Smooth muscle cell of the brain vasculature (primary cell): ENCODE measurements at places on chromosomes 3 and 15.

GRCh38 chr3:70065696-70066253, 66.2 kb downstream of the SAMMSON start:
- DNase-seq, result no peak

DNA sequence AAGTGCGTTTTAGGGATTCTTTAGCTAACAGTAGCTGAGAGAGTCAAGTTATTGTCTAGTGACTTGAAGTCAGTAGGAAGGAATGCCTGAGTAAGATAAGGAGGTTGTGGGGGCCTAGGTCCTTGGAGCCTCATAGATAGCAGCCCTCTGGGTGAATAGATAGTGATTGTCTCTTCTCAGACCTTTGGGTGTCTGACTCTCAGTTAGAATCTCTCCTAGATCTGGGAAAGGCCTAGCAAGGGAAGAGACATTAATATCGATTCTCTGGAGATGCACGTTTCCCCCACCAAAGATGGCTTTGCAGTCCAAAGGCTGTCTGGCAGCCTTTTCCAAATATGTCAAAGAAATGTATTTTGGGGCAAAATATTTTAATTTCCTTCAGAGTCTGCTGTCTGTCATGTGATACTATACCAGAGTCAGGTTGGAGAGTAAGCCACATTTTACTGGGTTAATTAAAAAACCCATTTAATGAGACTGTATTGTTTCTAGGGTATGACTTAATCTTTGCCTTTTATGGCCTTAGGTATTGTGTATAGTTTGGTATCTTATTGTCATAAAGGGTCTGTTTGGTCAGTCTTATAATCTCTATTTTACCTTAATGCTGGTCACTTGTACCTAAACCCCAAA, 92.2 kb downstream of the ST6GAL1 start:
- DNase-seq, result no peak

DNA sequence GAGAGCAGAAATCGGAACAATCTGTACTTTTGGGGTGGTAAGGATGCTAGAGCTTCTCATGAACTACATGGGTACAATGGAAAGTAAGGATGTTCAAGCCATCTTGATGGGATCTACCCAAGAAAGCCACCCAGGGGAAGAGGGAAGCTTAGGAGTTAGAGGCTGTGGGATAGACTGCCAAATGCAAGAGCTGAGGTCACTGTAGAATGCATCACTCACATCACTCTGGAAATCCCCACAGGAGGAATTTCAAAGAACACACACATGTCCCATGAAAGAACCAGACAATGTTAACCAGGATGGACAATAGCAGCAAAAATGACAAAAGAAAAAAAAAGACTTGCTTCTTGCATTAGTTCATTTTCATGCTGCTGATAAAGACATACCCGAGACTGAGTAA, 32.8 kb upstream of the UBE2E2 start:
- no peak for DNase-seq

DNA sequence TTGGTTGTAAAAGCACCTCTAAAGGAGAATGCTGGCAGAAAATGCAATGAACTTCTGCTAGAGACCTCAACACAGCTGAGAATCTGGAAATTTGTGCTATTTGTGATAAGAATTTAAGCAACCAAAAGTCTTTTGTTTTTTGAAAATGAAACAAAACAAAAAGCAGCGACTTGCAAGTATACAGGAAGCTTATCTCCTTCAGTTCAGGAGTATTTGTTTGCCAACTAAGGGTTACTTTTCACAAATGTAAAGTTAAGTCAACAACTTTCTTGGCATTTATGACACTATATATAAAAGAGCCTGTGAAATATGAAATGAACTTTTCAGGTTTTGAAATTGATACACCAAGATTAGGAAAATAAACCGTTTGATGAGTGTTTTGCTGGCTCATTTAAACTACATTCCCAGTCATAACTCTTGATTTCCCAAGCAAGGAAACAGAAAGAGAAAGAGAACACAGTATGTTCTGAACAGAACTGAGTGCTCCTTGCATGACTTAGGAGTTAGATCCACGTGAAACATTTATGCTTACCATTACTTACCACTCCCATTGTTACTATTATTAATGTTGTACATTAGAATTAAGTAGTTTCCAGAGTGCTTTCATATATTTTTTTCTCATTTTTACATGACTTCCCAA, 92.3 kb upstream of the COL8A1 start:
- DNase-seq, result no peak

DNA sequence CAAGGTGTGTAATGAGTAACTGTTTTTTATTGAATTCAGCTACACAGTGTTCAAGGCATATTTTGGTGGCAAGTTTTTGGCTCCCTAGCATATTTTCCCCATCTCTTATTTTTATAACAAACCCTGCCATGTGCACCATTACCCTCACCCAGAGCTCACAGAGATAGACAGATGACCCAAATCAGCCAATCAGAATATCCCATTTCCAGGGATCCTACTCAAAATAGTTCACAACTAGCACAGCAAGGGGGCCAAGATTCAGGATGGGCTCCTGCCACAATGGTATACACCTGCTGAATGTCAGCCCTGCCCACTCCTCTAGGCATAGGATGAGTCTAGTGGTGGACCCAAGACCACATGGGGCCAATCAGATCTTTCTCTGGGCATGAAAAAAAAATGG, 78.8 kb upstream of the SETMAR start:
- no peak for DNase-seq

DNA sequence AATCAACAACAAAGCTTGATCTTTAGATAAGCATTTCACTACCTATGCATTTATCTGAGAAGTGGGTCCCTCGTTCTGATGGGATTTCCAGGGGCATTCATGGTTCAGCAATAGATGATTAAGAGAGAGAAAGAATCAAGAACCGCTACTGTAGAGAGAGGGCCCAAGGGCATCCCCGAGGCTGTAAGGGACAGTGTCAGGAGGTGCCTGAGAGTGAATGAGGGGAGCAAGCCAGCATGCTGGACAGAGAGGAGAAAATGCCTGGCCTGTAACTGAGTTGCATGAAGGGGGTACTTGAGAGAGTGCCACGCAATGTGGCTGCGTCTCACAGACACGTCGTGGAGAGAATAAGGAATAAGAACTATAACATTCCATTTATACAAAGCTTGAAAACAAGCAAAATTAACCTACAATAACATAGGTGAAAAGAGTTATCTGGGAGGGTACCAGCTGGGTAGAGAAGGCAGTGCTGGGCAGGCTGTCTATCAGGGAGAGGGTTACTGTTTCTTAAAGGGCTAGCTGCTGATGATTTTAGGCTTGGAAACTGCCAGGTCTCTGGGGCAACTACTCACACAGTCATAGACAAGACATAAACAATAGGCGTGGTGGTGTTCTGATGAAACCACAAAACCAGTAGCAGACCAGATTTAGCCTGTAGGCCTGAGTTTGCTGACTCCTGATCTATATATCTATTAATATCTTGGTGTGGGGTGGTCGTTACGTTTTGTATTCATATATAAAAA, 374.6 kb upstream of the CFAP20DC start:
- no peak for DNase-seq

DNA sequence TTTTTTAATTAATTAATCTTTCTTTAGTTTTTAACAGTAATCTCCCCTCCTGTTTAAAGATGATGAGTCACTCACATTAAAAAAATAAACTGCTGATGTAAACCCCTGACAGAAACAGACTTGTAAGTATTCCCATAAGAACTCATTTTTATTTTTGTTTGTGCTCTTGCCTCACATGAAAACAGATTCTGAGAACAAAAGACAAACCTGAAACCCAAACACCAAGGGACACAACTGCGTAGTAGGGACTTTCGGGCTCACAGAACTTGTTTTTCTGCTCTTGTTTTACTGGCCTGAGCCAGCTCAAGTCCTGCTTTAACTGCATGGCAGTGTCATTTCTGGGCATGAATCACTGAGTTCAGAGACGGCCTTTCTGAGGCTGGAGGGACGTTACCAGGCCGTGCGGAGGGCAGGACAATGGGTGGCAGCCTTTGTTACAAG, 600.8 kb downstream of the FOXP1 start:
- DNase-seq, result peak; percentile 70

DNA sequence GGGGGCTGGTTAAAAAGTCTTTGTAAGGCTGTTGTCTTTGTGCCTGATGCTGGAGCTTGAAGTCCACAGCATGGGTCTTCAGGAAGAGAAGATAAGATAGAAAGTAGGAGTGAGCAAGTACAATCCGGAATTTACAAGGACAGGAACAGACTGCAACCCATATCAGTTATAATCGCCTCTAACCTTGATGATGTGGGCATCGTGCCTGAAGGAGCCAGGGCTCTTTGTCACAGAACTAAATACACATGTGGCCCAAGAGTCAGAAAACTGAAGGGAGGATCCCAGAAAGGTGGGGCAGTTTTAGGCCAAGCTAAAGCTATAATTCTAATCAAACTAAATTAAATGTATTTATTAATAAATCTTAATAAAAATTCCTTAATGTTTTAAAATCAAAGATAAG, 132.2 kb downstream of the TMCO5A start:
- DNase-seq, result no peak

- no peak for DNase-seq
These were observed 40.2 kb downstream of the IDH2 start for GRCh38 chr15:90062023-90062442.

DNA sequence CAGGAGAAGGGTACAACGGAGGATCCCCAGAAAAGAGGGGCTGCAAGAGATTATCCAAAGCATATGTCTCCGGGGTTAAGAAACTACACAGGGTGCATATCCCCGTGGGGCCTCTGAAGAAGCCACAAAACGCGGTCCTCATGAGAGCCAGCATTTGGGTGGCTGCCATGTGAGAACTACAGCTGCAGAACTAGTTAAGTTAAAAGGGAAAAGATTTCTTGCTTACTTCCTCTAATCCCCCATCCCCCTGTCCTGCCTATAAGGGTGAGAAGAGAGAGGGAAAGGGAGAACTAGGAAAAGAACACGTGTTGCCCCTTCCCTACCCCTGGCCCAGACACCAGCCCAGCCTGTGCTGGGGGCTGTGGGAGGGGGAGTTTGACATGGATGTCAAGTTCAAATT, 70.4 kb upstream of the PCSK6 start:
- no peak for DNase-seq

- DNase-seq, result no peak
These were observed 1.5 kb downstream of the C2CD4A start for GRCh38 chr15:62068071-62068809.

GRCh38 chr3:72982609-72983366, 13.8 kb upstream of the PPP4R2 start:
- no peak for DNase-seq

DNA sequence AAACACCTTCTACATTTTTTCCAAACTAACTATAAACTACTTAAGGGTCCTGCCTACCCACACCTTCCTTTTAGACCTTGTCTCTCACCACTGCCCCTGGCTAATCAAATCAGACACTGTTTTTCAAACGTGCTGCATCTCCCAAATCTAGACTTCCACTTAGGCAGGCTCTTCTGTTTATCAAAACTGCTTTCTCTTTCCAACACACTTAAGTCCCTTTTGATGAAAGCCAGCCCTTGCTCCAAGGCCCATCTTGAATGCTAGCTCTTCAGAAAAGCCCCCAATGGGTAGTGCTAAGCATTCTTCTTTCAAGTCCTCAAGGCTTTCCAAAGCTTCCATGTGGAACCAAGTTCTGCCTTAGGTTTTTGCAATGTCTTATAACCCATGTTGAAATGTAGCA, 888.3 kb downstream of the TUSC7 start:
- DNase-seq, result no peak

DNA sequence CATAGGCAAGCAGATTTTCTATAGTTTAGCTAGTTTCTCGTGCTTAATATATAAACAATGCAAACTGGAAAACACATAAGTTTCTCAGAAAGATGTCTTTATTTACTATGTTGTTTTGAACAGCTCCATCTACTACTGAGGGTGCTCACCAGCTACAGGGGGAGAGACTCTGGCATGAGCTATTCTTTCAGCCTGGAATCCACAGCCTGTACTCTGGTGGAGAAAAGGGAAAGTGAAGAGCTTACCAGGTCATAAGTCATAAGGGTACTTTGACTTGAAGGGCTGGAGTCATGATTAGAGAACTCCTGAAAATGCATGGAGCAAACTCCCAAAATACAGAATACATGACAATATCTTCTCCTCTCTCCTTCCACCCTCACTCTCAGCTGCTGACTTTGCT, 4.4 kb upstream of the AVEN start:
- DNase-seq, result no peak

- DNase-seq, result no peak
These were observed 119.3 kb upstream of the SLC7A14 start for GRCh38 chr3:170705131-170705530.

- DNase-seq, result no peak
These were observed 128.7 kb downstream of the APBA2 start for GRCh38 chr15:29014493-29014892.

GRCh38 chr3:29345516-29346300, 64.8 kb downstream of the RBMS3 start:
- DNase-seq, result no peak

- DNase-seq, result no peak
These were observed 53.0 kb downstream of the TBC1D2B start for GRCh38 chr15:78024519-78024870.

GRCh38 chr3:13213911-13214846, 140.9 kb upstream of the IQSEC1 start:
- DNase-seq, result no peak

DNA sequence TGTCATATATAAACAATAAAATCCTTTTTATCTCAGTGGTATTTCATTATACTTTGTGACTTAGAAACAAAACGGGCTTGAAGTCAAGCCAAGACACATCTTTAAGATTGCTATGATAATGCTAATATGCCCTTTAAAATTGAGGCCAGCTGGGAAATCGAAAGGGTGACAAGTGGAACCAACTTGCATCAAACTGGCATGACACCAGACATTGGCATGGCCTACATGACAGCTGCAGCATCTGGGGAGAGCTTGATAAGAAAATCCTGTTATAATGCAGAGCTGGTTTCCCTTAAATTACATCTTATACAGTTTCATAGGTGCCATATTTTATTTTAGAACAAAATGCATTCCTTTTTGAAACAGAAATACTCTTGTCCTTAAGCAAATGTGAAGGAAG, 325.2 kb downstream of the ZBBX start:
- DNase-seq, result no peak
